Left hindlimb (tissue), 1 donor: ENCODE measurements at places on chromosomes 11 and 22.

GRCh38 chr11:9092072-9092471 is 673 bp upstream of the SCUBE2 start:
- DNase-seq: no peak

DNA sequence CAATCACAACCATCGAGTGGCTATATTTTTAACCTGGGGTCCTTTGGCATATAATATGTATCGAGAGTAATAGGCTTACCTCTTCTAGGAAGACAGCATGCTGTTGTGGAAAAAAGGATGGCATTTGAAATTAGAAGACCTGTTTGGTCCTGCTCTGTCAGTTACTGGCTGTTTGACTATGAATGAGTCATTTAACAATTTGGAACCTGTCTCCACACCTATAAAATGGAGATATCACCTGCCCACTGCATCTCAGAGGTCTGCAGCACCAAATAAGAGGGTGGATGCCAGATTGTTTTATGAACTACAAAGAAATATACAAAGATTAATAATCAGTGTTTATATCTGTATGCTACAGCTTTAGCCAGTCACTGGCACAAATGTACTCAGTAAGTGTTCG is 60.8 kb downstream of the SLC25A17 start:
- DNase-seq: no peak

DNA sequence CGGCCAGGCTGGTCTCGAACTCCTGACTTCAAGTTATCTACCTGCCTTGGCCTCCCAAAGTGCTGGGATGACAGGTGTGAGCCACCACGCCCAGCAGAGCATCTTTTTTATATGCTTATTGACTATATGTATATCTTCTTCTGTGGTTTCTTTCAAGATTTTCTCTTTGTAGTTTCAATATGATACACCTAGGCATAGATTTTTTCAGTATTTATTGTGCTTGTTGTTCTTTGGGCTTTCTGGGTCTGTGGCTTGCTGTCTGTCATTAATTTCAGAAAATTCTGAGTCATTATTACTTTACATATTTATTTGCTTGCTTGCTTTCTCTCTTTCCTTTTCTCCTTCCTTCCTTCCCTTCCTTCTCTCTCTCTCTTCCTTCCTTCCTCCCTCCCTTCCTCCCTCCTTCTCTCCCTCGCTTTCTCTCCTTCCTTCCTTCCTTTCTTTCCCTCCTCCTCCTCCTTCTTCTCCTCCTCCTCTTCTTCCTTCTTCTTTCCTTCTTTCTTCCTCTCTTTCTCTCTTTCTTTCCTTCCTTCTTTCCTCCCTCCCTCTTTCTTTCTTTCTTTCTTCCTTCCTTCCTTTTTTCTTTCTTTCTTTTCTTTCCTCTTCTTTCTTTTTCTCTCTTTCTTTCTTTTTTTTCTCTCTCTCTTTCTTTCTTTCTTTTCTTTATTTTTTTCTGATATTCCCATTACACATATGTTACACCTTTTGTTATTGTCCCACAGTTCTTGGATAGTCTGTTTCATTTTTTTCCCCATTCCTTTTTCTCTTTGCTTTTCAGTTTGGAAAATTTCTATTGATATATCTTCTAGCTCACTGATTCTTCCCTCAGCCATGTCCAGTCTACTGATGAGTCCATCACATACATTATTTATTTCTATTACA is 10.9 kb upstream of the DCHS1 start:
- no peak for DNase-seq

DNA sequence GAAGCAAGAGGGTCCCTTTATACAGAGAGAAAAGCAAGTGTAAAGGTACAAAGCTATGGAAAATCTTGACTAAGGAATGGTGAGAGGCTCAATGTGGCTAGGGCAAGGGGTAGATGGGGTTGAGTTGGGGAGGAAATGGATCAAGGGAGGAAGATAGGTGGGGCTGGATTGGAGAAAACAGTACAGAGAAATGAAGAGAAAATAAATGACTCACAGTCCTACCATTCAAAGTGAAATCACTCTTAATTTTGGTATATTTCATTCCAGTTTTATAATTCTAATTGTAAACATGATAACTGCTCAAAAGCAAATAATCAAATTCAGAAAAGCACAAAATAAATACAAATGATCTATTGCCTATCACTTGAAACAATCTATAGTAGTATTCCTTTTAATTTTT is 16.6 kb downstream of the UBE4A start:
- no peak for DNase-seq

GRCh38 chr11:17558916-17559315 is 11.9 kb downstream of the OTOG start:
- DNase-seq: no peak
